HCEC 1CT (cell line): ENCODE measurements at places on chromosomes 4 and X.

GRCh38 chr4:27087306-27088045 is 226.8 kb downstream of the STIM2 start:
- no peak for DNase-seq

- no peak for DNase-seq
Observed at GRCh38 chr4:186761393-186761792, 37.7 kb upstream of the FAT1 start.

DNA sequence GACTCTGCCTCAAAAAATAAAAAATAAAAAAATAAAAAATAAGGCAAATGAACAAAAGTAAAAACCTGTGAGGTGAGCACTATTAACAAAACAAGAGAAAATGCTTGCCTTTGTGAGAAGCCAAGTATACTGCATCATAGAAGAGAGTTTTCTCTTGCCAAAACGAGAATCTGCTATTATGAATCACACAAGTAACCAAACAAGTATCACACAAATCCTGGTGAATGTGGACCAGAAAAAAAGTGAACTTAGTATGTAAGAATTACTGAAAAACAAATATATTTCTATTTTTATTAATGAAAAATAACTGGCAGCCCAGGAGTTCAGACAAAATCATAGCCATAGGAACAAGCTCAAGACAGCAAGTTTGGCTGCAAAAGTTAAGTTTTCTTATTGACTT is 193.5 kb downstream of the PDGFC start:
- peak; percentile 17 for DNase-seq

GRCh38 chrX:9312922-9313867 is 151.7 kb upstream of the TBL1X start:
- DNase-seq, result no peak

DNA sequence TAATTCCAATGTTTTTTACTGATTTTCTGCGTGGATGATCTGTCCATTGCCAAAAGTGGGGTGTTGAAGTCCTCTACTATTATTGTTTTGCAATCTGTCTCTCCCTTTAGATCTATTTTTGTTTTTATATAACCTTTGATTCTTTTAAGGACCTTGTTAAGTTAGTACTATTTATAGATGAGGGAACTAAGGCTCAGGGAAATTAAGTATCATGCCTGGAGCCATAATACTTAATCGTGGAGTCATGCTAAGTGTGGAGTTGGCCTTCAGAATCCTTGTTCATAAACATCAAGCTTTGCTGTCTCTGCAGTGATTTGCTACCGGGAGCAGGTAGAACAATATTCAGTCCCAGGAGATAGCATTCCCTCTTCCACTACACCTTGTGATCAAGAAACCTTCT is 31.0 kb downstream of the SGMS2 start:
- no peak for DNase-seq

- no peak for DNase-seq
Observed at GRCh38 chr4:9812501-9813340, 31.3 kb downstream of the DRD5 start.

DNA sequence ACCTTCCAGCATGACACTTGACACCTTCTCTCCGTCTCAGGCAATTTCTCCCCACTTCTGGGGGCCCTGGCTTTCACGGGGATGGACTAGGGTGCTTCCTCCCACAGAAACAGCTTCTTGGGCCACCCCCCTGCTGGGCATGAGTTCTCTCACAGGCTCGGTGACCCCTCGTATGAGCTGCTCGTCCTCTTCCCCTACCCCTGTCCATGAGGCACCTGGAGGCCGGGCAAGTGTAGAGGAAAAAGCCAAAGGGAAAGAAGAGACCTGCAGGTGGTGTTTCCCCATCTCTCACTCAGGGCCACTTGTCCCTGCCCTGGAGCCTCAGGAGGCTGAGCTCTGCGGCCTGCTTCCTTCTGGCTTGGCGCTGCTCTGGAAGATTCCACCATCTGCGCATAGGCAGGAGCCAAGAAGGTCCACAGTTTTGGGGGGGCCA is 1.9 kb upstream of the RGS12 start:
- DNase-seq, result no peak

DNA sequence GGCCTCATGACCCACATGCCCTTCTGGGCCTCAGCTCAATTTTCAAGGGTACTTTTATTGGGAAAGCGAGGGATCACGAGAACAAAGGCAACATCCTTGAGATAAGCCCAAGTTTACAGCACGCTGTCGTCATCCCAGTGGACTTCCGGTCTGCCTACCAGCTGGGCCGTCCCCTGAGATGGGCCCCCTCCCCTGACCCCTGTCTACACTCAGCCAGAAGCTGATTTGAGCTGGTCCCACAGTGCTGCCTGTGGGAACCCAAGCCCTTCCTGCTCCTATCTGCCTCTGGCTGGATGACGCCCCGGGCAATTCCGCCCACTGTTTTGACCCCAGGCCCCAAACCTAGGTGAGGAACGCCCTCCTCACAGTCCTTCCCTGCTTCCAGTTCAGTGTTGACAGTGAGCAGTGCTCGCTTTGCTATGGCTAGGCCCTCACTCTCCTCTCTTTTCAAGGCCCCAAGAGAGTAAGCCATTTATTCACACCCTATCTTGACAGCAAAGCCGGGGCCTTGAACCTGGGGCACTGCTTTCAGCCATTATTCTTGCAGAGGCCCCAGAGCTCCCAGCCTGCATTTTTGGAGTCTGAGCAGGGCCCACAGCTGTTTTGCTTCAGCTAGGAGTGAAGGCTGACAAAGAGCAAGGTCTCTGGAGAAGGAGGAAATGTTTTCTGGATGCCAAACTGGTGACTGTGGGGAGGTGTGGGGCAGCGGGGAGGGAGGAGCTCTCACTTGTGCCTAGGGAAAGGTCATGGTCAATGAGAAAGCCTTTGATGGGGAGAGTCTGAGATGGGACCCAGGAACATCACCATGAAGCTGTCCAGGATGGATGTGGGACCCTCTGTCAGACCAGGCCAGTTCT is 164.6 kb upstream of the BCOR start:
- DNase-seq, result peak; percentile 22
